Activated T-helper 2 cell treated with anti-CD3 and anti-CD28 coated beads, Interferon-gamma antibody, Interleukin-2, Interleukin-4, amounts not matched to agents 10 μg/mL and 5 μg/mL and 100 μg/mL, durations not matched to agents 14 hours and 24 hours and 36 hours (primary cell): ENCODE measurements at places on chromosomes 13 and 19. TPM values are rescaled to one million over a fixed set of nuclear protein-coding genes. Genes with fewer than 3 reads are reported as not detected.

DNA sequence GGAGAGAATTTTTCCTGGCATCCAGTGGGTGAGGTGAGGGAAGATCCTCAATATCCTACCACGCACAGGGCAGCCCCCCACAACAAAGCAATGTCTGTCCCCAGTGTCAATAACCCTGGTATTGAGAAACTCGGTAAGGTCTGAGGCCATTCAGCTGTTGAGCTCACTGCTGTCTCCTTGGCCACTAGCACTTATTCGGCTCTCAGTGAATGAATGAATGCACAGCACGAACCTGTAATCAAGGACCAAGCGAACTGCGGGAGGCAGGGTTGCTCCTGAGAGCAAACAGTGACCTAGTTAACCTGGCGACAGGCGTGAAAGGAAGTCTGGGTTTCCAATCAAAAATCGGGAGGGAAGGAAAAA is 640 bp downstream of the ZSCAN5A start:
- DNase-seq: no peak

- DNase-seq: no peak
Measured at GRCh38 chr13:109160357-109160756, 530.9 kb downstream of the MYO16 start.

Gene ZNF850
- 3.3 and 4.7 TPM in 2 replicates for total RNA-seq

GRCh38 chr19:15378534-15379082 is 979 bp downstream of the AKAP8 start:
- DNase-seq: peak; percentile 49

DNA sequence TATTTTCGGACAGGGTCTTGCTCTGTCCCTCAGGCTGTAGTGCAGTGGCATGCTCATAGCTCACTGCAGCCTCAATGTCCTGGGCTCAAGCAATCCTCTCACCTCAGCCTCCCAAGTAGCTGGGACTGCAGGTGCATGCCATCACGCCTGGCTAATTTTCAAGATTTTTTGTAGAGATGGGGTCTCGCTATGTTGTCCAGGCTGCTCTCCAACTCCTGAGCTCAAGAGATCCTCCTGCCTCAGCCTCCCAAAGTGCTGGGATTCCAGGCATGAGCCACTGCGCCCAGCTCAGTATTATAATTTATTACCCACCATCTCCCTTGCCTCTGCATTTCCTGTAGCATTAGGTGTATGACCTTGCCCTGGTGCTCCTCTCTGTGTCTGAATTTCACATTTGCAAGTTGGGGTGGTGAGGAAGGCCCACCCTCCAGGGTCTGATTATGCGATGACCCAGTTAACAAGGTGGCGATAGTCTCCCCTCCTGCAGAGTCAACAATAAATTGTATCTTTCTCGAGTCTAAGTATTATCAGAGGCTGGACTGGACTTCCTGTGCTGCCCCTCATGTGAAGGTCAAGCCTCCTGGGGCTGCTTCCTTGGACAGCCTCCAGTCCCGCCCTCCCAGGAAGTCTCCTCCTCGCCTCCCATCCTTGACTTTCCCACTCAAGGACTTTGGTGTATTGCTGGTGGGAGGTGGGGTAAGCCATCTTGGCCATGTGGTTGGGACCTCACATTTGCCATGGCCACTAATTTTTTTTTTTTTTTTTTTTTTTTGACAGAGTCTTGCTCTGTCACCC is 1.5 kb upstream of the TUBB4A start:
- no peak for DNase-seq

- DNase-seq: peak; percentile 46
Measured at GRCh38 chr19:54390942-54391577, 24.2 kb upstream of the TTYH1 start.

DNA sequence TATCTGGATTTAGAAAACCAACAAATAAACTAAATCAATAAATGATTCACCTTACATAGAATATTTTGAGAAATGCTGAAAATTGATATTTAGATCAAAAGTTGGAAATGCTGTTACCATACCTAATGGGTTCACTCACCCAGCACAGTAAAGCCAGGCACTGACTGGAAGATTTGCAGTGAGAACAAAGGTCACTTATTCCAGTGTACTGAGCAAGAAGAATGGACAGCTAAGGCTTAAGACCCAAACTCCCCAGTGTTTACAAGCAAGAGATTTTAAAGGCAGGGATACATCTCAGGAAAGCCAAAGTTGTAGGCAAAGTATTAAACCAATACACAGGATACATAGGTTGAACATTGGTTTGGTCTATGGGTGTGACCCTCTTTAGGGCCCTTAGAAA is 523.9 kb upstream of the PCDH9 start:
- DNase-seq: no peak

DNA sequence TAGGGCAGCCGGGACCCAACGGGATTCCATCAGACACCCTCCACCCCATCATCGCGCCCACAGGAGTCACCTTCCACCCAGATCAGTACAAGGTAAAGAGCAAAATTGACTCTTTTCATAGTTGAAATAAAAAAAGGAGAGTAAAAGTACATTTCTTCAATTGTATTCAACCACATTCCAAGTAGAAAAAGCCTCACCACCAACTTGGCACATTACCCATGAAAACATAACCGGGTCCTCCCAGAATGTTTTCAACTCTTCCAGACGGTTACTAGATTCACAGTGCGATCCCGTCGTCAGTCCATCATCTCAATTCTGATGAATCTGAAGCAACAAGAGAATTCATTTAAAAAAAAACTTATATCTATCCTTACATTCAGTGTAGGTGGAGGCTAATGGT is 125.2 kb downstream of the RAB20 start:
- DNase-seq: no peak

Gene RNF113B
- total RNA-seq: not detected in 2 replicates
